Foreskin keratinocyte (primary cell): ENCODE measurements at places on chromosomes 11 and 22. TPM values are rescaled to one million over a fixed set of nuclear protein-coding genes. Genes with fewer than 3 reads are reported as not detected.

DNA sequence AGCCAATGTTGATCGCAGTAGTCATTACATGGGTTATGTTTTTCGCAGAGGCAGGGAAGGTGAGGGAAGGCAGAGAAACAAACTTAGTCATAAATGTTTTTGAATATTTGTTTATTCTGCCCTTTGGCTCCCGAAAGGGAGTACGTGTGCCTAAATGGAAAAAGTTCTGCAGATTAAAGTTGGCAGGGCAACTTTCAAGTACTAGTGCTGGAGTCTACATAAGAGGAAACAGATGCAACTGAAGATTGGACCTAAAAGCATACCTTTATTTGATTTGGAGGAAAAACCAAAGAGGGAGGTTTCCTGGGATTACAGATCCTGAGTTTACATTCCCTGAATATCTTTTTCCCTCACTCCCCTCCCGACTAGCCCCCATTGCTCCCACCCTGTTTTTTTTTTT is 5.7 kb downstream of the HSD17B12 start:
- no peak for DNase-seq

DNA sequence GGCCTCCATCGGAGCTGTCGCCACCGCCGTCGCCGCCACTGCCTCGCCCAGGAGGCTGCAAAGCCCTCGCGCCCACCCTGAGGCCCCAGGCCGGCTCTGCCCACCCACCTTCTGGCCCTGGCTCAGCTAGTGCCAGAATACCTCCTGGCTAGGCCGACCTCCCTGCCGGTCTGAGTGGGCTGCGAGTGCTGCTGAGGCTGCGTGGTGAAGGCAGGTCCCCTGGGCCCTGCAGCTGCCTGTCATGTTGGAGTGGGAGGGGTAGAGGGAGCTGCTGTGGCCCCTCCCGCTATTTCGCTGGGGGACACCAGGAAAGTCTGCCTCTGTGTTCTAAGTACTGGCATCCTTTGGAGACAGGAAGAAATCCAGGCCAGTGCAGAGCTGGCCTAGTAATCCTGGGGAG is 34.2 kb downstream of the LRRC10B start:
- no peak for DNase-seq

- peak; percentile 81 for DNase-seq
Measured at GRCh38 chr22:27668828-27669797, 132.4 kb downstream of the MN1 start.

DNA sequence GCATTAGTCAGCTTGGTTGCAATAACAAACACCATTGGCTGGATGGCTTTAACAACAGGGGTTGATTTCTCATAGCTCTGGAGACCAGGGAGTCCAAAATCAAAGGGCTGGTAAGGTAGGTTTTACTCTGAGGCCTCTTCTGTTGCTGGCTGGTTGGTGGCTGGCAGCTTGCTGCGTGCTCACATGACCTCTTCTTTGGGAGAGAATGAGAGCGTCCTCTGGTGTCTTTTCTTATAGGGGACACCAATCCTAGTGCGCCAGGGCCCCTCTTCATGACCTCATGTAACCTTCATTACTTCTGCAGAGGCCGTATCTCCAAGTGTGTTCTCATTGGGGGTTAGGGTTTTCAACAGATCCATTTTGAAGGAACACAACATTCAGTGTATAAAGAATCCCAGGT is 1308.3 kb downstream of the TBC1D22A start:
- DNase-seq, result no peak

DNA sequence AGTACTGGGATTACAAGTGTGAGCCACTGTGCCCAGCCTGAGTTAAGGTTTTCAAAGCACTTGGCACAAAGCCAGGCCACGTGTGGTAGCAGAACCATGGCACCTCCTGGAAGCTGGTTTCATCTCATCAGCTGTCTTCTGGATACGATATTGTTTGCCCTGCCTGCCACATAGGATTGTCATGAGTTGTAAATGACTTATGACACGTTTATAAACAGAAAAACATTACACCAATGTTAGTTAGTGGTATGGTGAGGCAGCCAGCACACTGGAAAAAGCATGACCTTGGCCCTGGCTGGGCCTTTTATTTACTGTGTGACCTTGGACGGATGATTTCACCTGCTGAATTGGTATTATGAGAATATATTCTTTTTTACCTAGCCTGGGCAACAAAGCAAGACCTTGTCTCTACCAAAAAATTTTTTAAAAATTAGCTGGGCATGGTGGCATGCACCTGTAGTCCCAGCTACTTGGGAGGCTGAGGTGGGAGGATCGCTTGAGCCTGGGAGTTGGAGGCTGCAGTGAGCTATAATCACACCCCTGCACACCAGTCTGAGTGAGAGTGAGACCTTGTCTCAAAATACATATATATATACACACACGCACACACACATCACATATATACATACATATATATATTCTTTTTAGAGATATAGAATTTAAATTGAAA is 24.0 kb upstream of the MYH9 start:
- no peak for DNase-seq

GRCh38 chr11:75311858-75312288 is 39.6 kb downstream of the ARRB1 start:
- DNase-seq, result no peak

DNA sequence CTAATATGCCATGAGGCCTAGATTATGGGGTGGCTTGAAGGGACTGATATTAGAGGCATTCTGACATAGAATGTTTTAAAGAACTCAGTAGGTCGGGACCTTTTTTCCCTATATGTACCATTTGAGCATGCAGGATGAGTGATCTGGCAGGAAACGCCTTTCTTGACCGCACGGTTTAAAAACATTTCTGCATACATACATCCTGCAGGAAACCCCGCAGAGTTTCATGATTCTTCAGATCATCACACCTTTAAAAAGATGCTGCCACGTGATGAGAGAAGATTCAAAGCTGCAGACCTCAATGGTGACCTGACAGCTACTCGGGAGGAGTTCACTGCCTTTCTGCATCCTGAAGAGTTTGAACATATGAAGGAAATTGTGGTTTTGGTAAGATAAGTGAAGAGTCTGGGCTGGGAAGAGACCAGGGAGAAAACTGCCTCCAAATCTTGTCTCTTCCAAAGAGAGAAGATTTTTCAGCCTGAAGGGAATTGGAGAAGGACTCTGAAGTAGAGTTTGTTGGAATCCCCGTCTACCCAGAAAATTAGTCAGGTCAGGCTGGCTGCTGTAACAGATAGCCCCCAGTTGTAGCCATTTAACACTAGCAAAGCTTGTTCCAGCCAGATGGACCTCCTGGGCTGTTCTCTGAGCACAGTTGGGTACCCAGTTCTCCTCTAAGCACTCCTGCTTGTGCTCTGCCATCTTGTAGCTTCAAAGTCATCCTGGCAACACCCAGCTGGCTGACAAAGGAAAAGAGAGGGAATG is 7.4 kb downstream of the RCN1 start:
- DNase-seq, result no peak

DNA sequence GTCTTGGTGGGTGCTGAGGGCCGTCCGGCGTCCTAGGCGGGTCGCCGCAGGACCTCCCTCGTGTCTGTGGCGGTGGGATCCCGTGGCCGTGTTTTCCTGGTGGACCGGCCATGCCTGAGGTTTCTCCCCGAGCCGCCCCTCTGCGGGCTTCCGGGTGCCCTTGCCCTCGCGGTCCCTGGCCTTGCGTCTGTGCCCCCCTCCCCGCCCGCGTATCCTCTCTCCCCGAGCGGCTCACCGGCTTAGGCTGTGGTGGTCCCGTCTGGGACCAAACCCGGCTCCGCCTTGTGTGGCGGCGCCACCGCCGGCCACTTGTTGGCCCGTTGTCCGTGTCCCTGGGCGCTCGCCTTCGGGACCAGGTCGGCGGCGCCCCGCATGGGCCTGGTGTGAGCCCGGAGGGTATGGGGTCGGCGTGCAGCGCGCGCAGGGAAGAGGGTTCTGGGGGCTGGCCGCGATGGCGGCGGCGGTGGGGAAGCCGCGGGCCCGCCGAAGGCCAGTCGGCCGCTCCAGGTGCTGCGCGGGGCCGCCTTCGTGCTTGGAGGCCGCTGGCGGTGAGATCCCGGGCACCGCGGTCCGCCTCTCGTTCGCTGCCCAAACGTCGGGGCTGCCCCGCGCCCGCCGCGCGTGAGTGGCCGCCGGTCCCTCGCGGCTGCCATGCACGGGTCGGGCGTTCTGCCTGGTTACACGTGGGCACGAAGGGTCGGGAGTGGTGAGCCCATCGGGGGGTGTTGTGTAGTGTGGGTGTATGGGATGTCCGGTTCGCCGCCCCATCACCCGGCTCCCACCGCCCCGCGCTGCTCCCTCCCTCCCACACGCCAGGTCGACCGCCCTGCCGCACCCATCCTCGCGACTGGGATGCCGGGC is 3899.1 kb upstream of the OR11H1 start:
- DNase-seq, result no peak

DNA sequence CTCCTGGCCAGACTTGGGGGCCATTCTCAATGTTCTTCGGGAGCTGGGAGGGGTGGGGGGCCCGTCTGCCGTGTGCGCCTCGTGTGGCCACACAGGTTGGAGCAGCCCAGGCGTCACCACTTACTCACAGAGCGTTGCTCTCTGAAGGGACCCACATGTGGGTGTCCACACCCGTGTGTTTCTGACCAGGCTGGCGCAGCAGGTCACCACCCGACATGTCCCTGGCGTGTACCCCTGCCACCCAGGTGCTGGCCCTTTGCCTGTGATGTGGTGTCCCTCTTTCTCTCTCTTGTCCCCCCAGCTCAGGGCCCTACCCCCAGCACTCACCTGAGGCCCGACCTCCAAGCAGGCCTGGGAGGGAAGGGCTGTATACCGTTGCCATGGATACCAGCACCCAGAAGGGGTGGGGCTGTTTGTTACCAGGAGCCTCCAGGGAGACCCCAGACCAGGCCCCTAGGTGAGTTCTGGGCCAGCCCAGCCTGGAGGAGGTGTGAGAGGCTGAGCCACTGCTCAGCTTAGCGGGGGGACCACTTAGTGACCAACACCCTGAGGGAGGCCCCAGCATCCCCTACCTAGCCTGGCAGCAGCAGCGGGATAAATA is 1.4 kb downstream of the LMNTD2 start:
- DNase-seq, result no peak

GRCh38 chr11:122642472-122642922 is 13.0 kb upstream of the UBASH3B start:
- no peak for DNase-seq

DNA sequence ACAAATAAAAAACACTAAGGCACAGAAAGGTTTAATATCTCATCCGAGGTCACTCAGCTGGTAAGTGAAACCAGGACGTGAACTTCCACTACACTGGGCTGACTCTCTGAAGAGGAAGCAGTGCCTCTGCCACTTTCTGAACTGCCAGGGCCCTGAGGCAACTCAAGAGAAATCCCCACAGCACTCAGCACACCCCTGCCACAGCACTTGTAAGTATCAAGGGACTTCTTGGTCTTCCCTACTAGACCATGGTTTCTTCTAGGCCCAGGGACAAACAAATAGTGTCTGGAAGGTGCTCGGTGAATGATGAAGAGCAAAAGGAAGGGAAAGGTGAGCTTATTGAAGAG is 49.7 kb downstream of the RPL27A start:
- DNase-seq, result no peak

DNA sequence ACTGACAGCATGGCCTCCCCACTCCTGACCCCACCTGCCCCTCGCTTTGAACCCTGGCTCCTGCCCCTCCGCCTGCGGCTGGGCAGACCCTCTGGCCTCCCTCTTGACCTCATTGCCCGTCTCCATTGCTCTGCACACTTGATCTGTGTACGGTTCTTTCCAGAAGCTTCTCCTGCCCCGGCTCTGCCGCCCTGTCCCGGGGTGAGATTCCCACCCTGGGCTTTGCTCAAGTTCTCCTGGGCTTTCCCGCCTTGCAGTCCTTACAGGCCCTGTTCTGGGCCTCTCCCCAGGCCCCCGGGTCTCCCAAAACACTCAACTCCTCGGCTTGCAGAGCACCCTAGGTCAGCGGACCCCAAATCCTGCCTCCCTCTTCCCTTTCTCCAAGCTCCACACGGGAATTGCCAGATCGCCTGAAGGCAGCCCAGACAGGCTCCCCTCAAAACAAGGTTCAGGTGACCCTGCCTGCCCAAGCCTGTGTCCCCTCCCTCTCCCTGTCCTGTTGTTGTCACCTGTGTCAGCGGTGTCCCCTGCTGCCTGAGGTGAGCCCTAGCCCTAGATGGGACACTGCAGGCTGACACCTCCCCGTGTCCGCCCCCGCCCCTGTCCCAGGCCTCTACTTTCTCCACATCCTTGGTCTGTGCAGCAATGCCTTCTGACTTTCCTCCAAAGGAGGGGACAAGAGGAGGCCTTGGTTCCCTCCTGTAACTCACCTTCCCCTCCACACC is 1.5 kb downstream of the GAL start:
- no peak for DNase-seq

DNA sequence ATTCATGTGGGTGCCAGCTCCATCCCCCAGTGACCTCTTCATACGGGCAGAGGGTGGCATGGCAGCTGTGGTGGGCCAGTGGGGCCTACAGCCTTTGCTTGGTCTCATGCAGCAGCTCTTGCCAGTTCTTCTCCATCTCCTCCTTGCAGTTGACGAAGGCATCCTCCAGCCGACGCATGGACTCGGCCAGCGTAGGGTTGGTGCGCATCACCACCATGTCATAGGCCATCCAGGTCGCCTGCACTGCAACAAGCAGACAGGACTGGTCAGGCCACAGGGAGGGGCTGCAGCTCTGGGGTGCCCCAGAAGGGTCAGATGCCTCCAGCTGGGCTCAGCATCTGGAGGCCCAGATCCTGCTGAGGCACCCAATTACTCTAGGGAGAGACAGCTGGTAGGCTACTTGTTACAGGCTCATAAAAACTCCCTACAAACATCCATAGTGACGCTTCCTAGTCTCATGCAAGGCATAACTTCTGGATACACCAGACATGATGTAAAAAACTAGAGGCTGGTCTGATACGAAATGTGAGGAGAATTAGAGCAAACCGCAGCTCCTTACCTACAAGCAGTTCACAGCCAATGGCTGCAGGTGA is 5.6 kb downstream of the KLHDC7B start:
- DNase-seq, result no peak

GRCh38 chr11:95487391-95487790 is 256.4 kb upstream of the SESN3 start:
- peak; percentile 66 for DNase-seq

DNA sequence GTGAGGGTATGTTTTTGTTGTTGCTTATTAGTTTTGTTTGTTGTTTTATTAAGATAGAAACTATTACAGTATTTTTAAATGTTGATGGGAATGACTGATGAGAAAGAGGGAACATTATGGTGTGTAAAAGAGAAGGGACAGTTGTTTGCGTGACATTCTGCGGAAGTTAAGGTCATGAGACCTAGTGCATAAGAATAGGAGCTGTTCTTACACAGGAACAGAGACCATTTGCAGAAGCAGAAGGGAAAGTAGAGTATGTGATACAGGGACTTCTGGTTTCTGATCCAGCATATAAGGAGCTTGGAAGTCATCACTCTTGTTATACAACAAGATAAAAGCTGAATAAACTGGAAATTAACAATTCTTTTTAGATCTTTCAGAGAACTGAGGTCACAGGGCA is 299.2 kb upstream of the API5 start:
- DNase-seq, result no peak

- no peak for DNase-seq
Measured at GRCh38 chr11:279966-280705, 1.9 kb downstream of the NLRP6 start.

The PTGDR2 gene
- polyA plus RNA-seq, result 0.02 and 0.03 TPM in 2 replicates

The MEN1 gene
- 30.2 and 35.3 TPM in 2 replicates for polyA plus RNA-seq

The C1QTNF5 gene
- polyA plus RNA-seq, result 0.03 and 0.07 TPM in 2 replicates

The SEPTIN5 gene
- 4.6 and 6.5 TPM in 2 replicates for polyA plus RNA-seq

The MUC2 gene
- polyA plus RNA-seq, result not detected in 2 replicates

The PRG2 gene
- polyA plus RNA-seq, result not detected in 2 replicates

The OR8G5 gene
- not detected in 2 replicates for polyA plus RNA-seq

The MMP13 gene
- polyA plus RNA-seq, result not detected in 2 replicates

The DERL3 gene
- polyA plus RNA-seq, result 3.3 and 3.6 TPM in 2 replicates

The TMX2 gene
- 84.2 and 89.9 TPM in 2 replicates for polyA plus RNA-seq
